ENCODE measurements at places on chromosomes 13 and 19. TPM values are rescaled to one million over a fixed set of nuclear protein-coding genes. Genes with fewer than 3 reads are reported as not detected.

Gene PSG1
- total RNA-seq: 1.1 TPM

GRCh38 chr13:25908366-25908765 is 143.4 kb downstream of the SHISA2 start:
- H3K4me3 ChIP-seq: no peak overlapping the region
- no peak overlapping the region for H3K27ac ChIP-seq
- no peaks in the 10 kb centered on the region for H3K27me3 ChIP-seq
- H3K36me3 ChIP-seq: no peaks in the 10 kb centered on the region
- DNase-seq: no peak

DNA sequence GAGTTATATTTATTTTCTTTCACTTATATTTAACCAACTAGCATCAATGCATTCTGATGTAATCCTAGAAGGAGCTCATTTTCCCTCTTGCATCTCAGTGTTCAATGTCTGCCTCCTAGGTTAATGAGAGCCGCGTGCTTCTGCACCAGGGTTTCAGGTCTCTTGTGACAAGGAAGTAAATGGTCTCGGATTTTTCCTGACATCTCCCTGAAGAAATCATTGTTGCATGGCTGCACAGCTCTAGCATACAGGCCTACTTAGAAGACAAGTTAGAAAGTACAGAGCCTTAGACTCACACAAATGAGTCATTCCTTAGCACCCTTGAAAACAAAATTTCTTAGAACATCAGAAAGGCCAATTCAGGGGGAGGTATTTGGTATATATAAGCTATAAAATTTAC is 57.2 kb upstream of the KLF12 start:
- no peak overlapping the region for H3K4me3 ChIP-seq
- H3K4me1 ChIP-seq: peaks cover 5% of the 10 kb centered on the region
- H3K27ac ChIP-seq: no peak overlapping the region
- no peaks in the 10 kb centered on the region for H3K36me3 ChIP-seq
- DNase-seq: peak; percentile 32

Gene CD70
- not detected for total RNA-seq

- peaks cover 2% of the 10 kb centered on the region for H3K4me1 ChIP-seq
- no peak overlapping the region for H3K4me3 ChIP-seq
- no peak for DNase-seq
- H3K27me3 ChIP-seq: no peaks in the 10 kb centered on the region
- H3K36me3 ChIP-seq: peaks cover 23% of the 10 kb centered on the region
Measured at GRCh38 chr19:6213696-6214641, 65.8 kb downstream of the MLLT1 start.

DNA sequence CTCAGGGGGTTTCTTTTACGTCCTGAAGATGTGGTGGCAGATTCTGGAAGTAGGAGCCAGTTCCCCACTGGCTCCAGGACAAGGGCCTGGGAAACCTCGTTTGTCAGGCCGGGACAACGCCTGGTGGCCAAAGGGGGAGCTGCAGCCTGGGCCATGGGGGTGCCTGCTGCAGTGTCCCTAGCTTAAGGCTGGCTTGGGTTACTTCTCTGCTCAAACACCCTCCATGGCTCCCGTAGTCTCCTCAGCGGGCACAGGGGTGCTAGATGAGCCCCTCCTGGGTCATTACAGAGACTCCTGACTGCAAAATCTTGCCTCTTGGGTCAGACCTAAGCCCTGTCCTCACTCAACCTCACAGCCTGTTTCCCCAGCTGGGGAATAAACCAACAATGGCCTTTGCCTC is 14.7 kb downstream of the CILP2 start:
- no peaks in the 10 kb centered on the region for H3K4me1 ChIP-seq
- H3K27me3 ChIP-seq: peaks cover 4% of the 10 kb centered on the region
- H3K36me3 ChIP-seq: no peaks in the 10 kb centered on the region
- no peak overlapping the region for H3K4me3 ChIP-seq
- no peak overlapping the region for H3K27ac ChIP-seq

DNA sequence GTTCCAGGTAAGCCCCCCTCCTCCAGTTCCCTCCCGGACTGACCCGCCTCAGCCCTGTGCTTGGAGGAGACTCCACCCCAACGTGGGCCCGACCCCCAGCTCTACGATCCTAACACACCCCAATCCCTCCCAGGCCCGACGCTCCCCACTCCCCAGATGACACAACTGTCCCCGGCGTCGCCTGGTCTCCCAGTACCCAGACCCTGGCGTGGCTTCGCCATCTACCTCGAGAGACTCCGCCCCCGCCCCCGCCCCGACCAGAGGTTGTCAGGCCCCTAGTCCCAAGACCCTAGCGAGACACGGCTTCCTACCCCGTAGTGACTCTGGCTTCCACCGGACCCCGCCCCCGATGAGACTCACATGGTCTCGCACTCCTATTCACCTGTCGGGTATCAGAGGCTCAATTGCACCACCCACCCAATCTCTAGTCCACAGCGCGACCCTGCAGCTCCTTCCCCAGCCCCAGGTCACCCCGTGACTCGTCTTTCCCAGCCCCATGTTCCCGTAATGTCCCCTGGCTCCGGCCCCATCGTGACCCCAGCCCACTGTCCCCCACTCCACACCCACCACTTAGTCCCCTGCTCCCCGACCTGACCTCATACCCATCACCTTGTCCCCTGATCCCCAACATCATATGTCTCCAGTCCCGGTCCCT is 2.9 kb downstream of the CD37 start:
- no peaks in the 10 kb centered on the region for H3K27me3 ChIP-seq
- H3K36me3 ChIP-seq: peaks cover 33% of the 10 kb centered on the region
- no peak overlapping the region for H3K4me3 ChIP-seq

Gene CDX2
- not detected for total RNA-seq

Gene HSPB6
- total RNA-seq: 6.9 TPM

DNA sequence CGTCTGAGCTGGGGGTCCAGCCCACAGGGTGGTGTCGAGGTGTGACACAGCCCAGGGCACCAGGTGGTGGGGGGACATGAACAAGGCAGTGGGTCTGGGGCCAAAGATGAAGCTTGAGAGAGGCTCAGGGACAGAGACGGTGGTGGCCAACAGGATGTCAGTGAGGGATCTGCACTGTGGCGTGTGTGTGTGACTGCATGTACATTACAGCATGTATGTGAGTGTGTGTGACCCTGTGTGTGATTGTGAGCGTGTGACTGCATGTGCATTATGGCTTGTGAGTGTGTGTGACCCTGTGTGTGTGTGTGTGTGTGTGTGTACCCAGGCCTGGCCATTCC is 1.6 kb downstream of the ADAMTS10 start:
- peaks cover 7% of the 10 kb centered on the region for H3K36me3 ChIP-seq
- H3K27me3 ChIP-seq: no peaks in the 10 kb centered on the region
- H3K4me1 ChIP-seq: peaks cover 4% of the 10 kb centered on the region
- peak overlapping the region; percentile 94 for H3K4me3 ChIP-seq
- peak overlapping the region; percentile 74 for H3K27ac ChIP-seq
- DNase-seq: no peak

Gene CGB8
- not detected for total RNA-seq

Gene LRRC8E
- total RNA-seq: 6.9 TPM

- H3K27ac ChIP-seq: no peak overlapping the region
- no peaks in the 10 kb centered on the region for H3K36me3 ChIP-seq
- no peak for DNase-seq
- no peaks in the 10 kb centered on the region for H3K4me1 ChIP-seq
- no peaks in the 10 kb centered on the region for H3K27me3 ChIP-seq
- H3K4me3 ChIP-seq: no peak overlapping the region
Measured at GRCh38 chr13:34247596-34247995, 429.6 kb downstream of the RFC3 start.

- no peak overlapping the region for H3K27ac ChIP-seq
- no peak overlapping the region for H3K4me3 ChIP-seq
- peaks cover 2% of the 10 kb centered on the region for H3K4me1 ChIP-seq
- H3K36me3 ChIP-seq: no peaks in the 10 kb centered on the region
- H3K27me3 ChIP-seq: peaks cover 6% of the 10 kb centered on the region
Measured at GRCh38 chr19:17530586-17530985, 19.1 kb downstream of the PGLS start.

DNA sequence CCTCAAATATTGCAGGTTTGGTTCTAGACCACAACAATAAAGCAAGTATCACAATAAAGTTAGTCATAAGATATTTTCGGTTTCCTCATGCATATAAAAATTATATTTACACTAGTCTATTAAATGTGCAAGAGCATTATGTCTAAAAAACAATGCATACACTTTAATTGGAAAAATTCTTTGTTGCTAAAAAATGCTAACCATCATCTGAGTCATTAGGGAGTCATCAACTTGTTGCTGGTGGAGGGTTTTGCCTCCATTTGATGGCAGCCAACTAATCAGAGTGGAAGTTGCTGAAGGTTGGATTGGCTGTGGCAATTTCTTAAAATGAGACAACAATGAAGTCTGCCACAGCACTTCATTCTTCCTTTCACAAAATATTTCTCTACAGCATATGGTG is 422.3 kb upstream of the GPC6 start:
- no peaks in the 10 kb centered on the region for H3K36me3 ChIP-seq
- peak; percentile 64 for DNase-seq
- no peaks in the 10 kb centered on the region for H3K27me3 ChIP-seq
- no peak overlapping the region for H3K4me3 ChIP-seq
- H3K4me1 ChIP-seq: no peaks in the 10 kb centered on the region

Data from IMR-90 (cell line).